ENCODE measurements at places on chromosomes 7 and 10.

- no peak for DNase-seq
Observed at GRCh38 chr10:36500266-36500665, 625.1 kb upstream of the ANKRD30A start.

GRCh38 chr7:50982626-50983025 lies 199.9 kb upstream of the GRB10 start:
- no peak for DNase-seq

DNA sequence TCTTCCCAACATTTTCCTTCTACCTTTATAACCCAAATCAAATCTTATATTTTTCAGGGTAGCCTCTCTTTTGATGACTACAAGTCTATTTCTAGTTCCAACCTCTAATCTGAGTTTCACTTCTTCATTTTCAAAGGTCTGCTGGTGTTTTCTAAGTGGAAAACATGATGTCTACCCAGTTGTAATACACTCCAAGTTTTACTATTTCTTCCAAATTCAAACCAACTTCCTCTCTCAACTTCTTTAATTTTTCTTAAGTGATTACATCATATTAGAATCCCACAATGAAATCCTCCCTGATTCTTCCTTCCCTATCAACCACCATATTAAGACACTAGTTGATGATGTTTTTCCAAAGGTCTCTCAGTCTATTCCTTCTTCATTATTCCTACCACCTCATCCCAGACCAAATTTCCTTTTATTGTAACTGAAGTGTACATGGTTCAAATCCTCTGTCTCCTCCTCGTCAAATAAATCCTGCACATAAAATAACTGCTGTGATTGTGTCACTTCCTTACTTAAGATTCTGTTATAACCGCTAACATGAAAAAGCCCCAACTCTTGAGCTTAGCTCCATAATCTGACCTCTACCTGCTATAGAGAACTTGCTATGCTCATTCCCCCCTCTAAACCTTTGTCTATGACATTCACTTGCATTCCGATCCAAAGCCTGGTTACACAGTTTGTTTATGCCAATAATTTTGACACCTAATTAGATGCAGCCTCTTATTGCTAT lies 12.7 kb downstream of the TAS2R38 start:
- no peak for DNase-seq

- DNase-seq, result no peak
Observed at GRCh38 chr7:151122276-151122675, 36.0 kb downstream of the AGAP3 start.
